ENCODE measurements at places on chromosomes 11 and 22.

DNA sequence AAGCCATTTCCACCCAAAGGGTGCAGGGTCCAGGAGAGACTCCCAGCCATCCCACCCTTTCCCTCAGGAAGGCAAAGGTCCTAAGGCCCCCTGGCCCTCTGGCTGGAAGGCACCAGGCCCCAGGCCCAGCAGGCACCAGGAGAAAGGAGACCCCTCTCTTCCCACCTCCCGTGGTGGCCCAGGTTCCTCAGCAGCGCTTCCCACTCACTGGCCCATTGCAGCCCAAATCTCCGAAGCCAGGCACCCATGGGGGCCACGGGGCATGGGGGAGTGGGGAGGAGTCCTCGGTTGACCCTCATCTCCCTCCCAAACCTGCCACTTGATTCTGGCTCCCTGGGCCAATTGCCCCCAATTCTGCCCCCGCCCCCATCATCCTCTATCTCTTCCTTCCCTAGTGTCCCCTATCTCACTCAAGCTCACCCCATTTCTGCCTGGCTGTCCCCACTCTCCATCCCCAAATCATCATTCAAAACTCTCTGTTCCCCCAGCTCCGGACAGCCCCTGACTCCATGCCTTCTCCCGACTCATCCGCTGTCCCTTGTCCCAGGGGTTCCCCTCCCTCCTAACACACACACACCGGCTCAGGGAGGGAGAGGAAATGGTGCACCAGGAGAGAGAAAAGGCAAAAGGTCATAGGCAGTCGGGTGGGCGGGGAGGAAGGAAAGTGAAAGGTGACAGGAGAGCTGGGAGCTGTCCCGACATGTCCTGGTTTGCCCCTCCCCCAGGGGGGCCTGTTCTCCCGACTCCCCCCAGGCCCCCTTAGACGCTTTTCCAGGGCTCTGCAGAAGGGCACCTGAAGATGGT is 1.2 kb downstream of the LIF start:
- DNase-seq = no peak

- DNase-seq = no peak
These were observed 41.2 kb upstream of the TESMIN start for GRCh38 chr11:68792400-68792966.

DNA sequence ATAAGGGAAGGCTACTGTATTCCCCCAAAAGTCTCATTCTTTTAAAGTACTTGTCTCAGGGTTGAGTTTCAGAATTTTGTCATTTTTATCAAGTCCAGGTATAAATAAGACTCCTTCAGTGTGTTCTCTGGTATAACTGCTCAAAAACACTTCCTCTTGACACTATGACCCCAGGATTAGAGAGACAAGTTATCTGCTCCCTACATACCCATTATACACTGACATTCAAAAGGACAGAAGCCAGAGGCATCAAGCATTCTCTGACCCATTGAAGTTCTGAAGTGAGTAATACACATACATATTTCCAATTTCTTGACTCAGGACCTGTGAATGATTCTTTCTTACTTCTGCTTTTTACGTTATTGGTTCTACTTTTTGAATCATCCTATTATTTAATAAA is 447.8 kb upstream of the CNTN5 start:
- no peak for DNase-seq

DNA sequence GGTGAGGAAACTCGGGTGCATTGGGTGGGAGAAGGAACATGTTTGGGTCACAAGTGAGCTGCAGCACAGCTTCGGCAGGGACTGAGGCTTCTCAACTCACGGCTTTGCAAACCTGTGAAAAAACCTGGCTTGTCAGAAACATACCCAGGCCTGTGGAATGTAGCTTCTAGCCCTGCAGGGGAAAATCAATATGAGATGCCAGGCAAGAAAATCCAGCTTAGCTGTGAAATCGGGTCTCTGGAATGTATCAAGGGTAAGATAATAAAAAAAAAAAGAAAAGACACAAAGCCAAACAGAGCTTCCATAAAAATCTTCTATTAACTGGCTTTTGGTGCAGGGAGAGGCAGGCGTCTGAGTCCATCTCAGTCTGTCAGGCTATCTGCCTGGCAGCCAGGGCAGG is 28.5 kb downstream of the UQCR10 start:
- DNase-seq = no peak

GRCh38 chr22:31367426-31367825 is 21.3 kb upstream of the PATZ1 start:
- DNase-seq = no peak

GRCh38 chr22:28955817-28956216 is 72.4 kb downstream of the ZNRF3 start:
- peak; percentile 53 for DNase-seq

DNA sequence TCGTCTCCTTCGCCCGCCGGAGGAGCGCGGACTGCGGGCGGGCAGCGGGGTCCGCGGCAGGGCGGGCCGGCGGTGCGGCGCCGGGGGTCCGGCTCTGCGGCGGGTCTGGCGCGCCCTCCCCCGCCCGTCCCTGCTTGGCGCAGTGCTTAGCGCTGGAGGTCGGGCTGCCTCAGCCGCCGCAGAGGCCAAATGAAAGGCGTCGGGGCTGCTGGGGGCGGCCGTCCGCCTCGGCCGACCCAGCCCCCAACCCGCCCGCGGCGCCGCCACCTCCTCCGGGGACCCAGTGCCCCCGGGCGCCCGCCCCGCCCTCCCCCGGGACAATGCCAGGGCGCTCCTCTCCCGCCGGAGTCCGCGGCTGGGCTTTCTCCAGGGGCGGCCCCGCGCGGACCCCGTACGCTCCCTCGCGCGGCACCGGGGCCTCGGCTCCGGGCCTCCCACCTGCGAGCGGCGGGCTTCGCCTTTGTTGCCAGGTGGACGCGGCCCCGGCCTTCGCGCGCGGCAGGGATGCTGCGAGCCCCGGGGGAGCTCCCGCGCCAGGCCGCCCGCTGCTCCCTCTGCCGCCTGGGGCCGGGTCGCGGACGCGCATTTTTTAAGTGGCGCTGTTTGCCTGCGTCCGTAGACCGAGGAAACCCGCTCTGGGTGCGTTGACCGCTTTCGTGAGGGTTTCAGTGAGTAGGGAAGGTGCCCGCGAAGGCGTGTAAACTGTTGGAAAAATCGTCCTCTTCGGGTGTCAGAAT is 583 bp downstream of the APLP2 start:
- DNase-seq = peak; percentile 10

DNA sequence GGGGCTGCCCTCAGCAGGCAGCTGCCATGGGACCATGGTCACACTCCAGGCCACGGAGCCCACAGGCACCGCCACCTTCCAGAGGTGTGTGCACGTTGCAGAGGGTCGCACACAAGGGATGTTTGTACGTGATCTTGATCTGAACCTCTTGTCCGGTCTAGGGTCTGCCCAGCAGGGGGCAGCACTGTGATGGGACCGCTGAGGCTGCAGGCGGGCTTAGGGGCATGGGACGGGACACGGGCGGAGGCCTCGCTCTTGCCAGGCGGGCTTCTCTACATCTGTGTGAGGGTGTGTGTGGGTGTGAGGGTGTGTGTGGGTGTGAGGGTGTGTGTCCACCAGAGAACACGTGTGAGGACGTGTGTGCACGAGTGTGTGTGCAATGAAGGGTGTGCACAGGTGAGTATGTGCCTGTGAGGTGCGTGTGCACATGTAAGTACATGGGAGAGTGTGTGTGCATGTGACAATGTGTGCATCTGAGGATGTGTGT is 52.4 kb downstream of the CACNA1I start:
- DNase-seq = peak; percentile 57

GRCh38 chr22:23305321-23305910 is 125.1 kb downstream of the BCR start:
- no peak for DNase-seq

Data from T-helper 1 cell (primary cell).